HCT116 (cell line): ENCODE measurements at places on chromosomes 3 and 15. TPM values are rescaled to one million over a fixed set of nuclear protein-coding genes. Genes with fewer than 3 reads are reported as not detected.

DNA sequence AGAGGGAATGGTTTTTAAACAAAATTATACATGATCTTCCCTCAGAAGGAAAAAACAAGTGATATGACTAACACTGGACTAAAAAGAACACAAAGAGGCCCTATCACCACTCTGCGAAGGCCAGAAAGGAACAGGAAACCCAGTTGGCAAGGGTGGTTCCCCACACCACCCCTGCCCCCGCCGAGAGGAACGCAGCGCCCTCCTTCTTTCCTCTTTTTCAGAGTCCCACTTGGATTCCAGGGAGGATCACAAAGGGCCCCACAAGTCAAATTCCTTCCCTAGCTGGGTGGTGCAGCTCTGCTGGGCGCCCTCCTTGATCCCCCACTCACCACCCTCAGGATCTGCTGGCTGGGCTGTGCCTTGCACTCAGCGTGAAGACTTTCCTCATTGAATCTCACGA, 29.8 kb downstream of the PLA1A start:
- no peak overlapping the region for H3K27ac ChIP-seq
- H3K36me3 ChIP-seq: no peaks in the 10 kb centered on the region
- DNase-seq: no peak
- H3K27me3 ChIP-seq: peaks cover 3% of the 10 kb centered on the region; the same call in 1 of the 2 replicates

DNA sequence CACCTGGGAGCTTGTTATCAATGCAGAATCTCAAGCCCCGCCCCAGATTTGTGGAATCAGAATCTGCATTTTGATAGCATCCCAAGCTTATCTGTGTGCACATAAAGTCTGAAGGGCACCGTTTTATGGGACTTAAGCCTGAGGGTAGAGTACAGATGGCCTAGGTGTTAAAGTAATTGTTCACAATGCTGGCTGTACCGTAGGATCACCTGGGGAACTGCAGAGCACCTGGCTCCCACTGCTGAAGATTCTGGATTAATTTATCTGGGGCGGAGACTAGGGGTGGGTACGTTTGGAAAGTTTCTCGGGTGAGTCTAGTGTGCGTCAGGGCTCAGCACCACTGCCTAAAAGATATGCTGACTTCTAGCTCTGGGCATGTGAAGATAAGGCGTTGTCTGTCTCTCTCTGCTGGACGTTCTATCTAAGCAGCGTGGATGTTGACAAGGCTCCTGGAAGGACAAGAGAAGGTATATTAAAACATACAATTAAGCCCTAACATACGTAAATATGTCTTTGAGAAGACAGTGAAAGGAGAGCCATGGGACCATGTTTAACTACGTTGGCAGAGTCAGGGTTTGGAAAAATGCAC, 63.2 kb upstream of the RASGRP1 start:
- DNase-seq: no peak
- H3K36me3 ChIP-seq: no peaks in the 10 kb centered on the region
- no peaks in the 10 kb centered on the region for H3K4me1 ChIP-seq
- no peak overlapping the region for H3K27ac ChIP-seq
- H3K27me3 ChIP-seq: 0 out of 2 replicates have a peak, but pooled peaks cover 5% of the 10 kb centered on the region

GRCh38 chr3:69137412-69137811, 15.0 kb upstream of the LMOD3 start:
- no peak overlapping the region for H3K4me3 ChIP-seq
- H3K4me1 ChIP-seq: no peaks in the 10 kb centered on the region
- H3K36me3 ChIP-seq: no peaks in the 10 kb centered on the region
- no peaks in the 10 kb centered on the region for H3K27me3 ChIP-seq

DNA sequence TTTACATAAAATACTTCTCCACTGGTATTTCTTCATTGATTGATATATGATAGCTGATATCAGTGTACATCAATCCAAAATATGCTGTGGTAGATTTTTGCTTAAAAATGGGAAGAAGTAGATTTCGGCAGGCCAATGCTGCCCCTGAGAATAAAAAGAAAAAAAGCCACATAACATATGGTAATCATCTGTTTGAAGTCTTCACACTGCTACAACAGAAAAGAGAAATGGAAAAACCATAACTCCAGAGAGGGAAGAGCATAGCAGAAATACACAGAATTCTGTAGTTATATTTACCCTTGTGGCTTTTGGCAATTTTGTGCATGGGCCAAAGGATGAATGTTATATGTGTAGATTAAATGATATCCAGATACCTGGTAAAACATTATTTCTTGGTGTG, 143.1 kb upstream of the KCNMB2 start:
- H3K4me3 ChIP-seq: no peak overlapping the region
- H3K4me1 ChIP-seq: no peaks in the 10 kb centered on the region
- no peak overlapping the region for H3K27ac ChIP-seq
- no peak for DNase-seq
- H3K36me3 ChIP-seq: no peaks in the 10 kb centered on the region
- H3K27me3 ChIP-seq: no peaks in the 10 kb centered on the region

DNA sequence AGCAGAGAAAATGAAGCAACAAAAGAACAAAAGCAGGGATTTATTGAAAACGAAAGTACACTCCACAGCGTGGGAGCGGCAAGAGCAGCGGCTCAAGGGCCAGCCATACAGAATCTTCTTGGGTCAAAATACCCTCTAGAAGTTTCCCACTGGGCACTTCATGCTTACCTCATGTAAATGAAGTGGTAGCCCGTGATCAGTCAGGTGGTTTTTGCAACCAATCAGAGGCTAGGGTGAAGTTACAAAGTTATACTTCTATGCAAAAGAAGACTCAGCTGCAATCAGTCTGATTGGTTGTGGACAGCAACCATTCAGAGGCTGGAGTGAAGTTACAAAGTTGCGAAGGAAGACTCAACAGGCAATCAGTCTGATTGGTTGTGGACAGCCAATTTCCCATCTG, 37.8 kb upstream of the TRH start:
- H3K27ac ChIP-seq: no peak overlapping the region
- H3K4me1 ChIP-seq: peaks cover 3% of the 10 kb centered on the region; the same call in 1 of the 2 replicates
- no peaks in the 10 kb centered on the region for H3K27me3 ChIP-seq
- no peak for DNase-seq

DNA sequence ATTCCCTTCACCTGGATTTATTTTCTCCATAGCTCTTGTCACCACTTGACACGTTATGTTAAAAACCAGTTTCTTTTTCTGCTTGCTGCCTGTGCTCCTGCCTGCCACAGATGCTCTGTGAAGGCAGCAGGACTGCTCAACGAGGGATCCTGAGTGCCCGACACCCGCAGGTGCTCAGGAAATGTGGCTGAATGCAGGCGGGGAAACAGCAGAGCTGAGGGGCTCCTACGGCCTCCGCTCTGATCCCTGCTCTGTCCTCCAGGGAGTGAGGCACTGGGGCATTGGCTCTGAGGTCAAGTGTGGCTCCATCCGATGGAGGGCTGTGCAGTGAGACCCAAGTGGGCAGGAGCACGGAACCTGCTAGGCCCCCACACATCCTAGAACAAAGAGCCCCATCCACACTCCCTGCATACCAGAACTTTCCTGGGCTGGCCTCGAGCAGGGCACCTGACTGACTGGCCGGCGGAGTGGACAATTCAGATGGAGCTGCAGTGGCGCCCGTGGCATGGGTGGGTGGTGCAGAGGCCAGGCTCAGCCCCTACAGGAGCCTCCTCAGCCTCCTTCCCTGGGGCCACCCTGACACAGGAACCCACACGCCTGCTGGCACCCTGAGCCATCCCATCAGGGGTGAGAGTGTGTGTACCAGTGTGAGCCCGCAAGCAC, 27.9 kb downstream of the IQSEC1 start:
- H3K27ac ChIP-seq: no peak overlapping the region
- no peaks in the 10 kb centered on the region for H3K27me3 ChIP-seq

GRCh38 chr3:25339225-25339624, 88.8 kb upstream of the RARB start:
- no peak overlapping the region for H3K27ac ChIP-seq
- no peaks in the 10 kb centered on the region for H3K36me3 ChIP-seq
- peaks cover 21% of the 10 kb centered on the region; the same call in 1 of the 2 replicates for H3K27me3 ChIP-seq
- no peak for DNase-seq
- no peak overlapping the region for H3K4me3 ChIP-seq

DNA sequence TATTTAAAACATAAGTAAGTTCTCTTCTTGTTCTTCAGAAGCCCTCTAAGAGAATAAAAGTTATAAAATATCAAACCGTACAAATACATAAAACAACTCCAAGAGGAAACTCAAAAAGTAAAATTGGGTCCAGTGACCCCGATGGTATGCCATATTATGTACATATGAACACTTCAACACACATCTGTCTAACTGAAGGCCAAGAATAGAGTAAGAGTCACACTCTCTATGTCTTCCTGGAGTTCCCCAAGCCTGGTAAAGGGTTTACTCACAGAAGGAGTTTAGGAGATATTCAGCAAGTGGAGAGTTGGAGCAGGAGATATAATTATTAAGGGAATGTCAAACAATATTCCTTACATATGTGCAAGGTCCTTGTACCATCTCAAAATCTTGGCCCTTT, 101.3 kb upstream of the EIF1B start:
- H3K27ac ChIP-seq: no peak overlapping the region
- H3K4me3 ChIP-seq: no peak overlapping the region
- no peaks in the 10 kb centered on the region for H3K4me1 ChIP-seq
- no peaks in the 10 kb centered on the region for H3K36me3 ChIP-seq
- DNase-seq: no peak

GRCh38 chr3:172972067-172972466, 169.0 kb downstream of the SPATA16 start:
- H3K4me1 ChIP-seq: no peaks in the 10 kb centered on the region
- no peak overlapping the region for H3K4me3 ChIP-seq
- no peaks in the 10 kb centered on the region for H3K27me3 ChIP-seq
- H3K36me3 ChIP-seq: no peaks in the 10 kb centered on the region
- no peak for DNase-seq

GRCh38 chr15:101127506-101128076, 124.3 kb downstream of the CHSY1 start:
- H3K4me1 ChIP-seq: peaks cover 37% of the 10 kb centered on the region
- H3K27me3 ChIP-seq: 0 out of 2 replicates have a peak, but pooled peaks cover 5% of the 10 kb centered on the region
- peak; percentile 15 for DNase-seq
- H3K27ac ChIP-seq: peak overlapping the region; percentile 49

GRCh38 chr3:53009826-53010539, 35.9 kb downstream of the SFMBT1 start:
- DNase-seq: no peak
- H3K27ac ChIP-seq: no peak overlapping the region
- no peaks in the 10 kb centered on the region for H3K4me1 ChIP-seq
- no peaks in the 10 kb centered on the region for H3K27me3 ChIP-seq
- no peaks in the 10 kb centered on the region for H3K36me3 ChIP-seq
- no peak overlapping the region for H3K4me3 ChIP-seq

DNA sequence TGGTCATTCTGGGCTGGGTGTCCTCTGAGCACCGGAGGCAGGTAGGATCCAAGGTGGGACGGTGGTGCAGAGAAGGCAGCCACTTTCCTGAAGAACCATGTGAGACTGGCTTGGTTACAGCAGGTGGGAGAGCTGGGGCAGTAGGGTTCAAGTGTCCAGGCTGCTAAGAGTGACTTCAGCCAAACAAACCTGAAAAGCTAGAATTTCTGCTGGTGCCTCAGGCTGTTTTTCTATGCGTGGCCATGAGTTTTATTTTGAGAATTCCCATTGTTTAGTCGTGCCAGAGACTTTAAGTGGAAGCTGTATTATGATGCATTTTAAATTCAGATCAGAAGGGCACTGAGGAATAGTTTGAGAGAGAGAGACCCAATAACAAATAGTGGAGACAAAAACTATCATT, 20.1 kb downstream of the USP13 start:
- DNase-seq: no peak
- H3K4me1 ChIP-seq: peaks cover 33% of the 10 kb centered on the region
- H3K27ac ChIP-seq: no peak overlapping the region
- H3K4me3 ChIP-seq: no peak overlapping the region
- H3K27me3 ChIP-seq: no peaks in the 10 kb centered on the region

Gene EID1
- 68.6 TPM for total RNA-seq

Gene FEZF2
- total RNA-seq: not detected

Gene CAV3
- total RNA-seq: not detected

Gene TM2D3
- 35.2 TPM for total RNA-seq

Gene FANCD2
- 50.0 TPM for total RNA-seq
